DMS79 treated with DMSO at 0.1 percent for 48 hours (cell line): ENCODE measurements at places on chromosomes 2 and 18.

GRCh38 chr18:58766164-58766563, 94.9 kb downstream of the MALT1 start:
- no peak for DNase-seq

DNA sequence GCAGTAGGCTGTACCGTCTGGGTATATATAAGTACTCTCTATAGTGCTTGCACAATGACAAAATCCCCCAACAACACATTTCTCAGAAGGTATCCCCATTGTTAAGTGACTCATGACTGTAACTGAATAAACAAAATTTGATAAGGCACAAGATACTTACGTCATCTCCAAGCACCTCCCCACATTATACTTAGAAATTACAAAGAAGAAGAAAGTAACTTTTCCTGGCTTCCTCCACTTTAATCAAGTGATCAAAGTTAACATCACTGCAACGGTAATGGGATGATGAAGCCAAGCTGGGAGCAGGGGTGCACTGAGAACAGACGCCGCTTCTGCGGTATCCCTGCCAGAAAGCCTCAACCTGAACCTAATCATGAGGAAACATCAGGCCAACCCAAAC, 9.7 kb downstream of the TNS1 start:
- DNase-seq: no peak

- DNase-seq: no peak
Observed at GRCh38 chr2:239689410-239689809, 288.6 kb upstream of the HDAC4 start.

DNA sequence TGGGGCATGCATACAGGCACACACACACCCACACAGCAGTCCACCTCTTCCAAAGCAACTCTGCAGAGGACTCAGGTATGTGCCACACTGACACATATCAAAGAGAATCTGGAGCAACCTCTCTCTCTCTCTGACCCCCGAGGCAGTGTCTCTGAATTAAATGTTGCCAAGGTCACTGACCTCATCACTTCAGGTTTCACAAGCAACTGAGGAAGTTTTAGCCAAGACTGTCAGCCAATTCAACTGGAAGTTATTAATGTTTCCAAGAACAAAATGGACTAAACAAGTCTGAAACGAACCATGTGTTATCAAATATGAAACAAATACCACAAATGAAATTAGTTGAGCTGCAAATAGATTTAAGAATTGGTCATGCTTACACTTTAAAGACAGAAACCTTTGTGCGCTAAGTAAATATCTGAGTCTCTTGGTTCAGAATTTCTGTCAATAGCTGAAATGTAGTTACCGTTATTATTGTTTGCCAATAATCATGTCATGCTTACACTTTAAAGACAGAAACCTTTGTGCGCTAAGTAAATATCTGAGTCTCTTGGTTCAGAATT, 86.1 kb downstream of the SLC25A12 start:
- no peak for DNase-seq

- no peak for DNase-seq
Observed at GRCh38 chr2:71850306-71850801, 297.3 kb downstream of the CYP26B1 start.

DNA sequence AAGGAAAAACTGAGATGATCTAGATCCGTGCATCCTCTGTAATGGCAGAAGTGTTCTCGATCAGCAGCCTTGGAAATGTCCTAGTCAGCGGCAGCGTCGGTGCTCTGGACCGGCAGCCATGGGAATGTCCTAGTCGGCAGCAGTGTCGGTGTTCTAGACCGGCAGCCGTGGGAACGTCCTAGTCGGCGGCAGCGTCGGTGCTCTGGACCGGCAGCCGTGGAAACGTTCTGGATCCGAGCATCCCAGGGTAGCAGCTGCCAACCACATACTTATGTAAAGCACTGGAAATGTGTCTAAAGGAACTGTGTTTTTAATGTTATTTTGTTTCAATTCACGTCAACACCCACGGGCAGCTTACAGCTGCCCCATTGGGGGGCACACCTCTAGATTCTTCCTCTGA, 58.7 kb downstream of the GBX2 start:
- no peak for DNase-seq

- no peak for DNase-seq
Observed at GRCh38 chr2:37394263-37394662, 49.8 kb downstream of the QPCT start.

DNA sequence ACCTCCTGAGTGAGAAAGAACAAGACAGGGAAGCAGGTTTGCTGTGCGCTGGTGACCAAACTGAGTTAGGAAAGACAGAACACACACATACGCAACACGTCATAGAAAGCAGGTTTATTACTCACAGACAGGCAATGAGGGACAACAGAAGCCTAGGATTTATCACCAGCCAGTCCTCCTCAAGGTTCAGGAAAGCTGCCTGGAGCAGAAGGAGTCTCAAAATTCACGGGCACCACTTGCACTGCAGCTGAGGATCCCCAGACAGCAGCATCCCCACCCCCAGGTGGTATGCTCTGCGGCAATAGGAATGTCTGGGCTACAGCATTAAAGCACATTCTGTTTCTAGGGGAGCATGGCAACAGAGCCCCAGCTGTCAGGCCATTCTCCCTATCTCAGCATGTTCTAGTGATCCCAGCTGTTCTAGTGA, 284.4 kb upstream of the RGPD4 start:
- DNase-seq: no peak
